ENCODE measurements at places on chromosomes 7 and 10. TPM values are rescaled to one million over a fixed set of nuclear protein-coding genes. Genes with fewer than 3 reads are reported as not detected.

The ZNF727 gene
- total RNA-seq, result 0.05 TPM

The GDF10 gene
- under 0.01 TPM for total RNA-seq

The PNLIPRP1 gene
- not detected for total RNA-seq

The TEX36 gene
- total RNA-seq, result not detected

The FBXO24 gene
- total RNA-seq, result 0.67 TPM

The SH2D4B gene
- total RNA-seq, result not detected

The HIP1 gene
- total RNA-seq, result 13.6 TPM

The KIF5B gene
- total RNA-seq, result 27.6 TPM

GRCh38 chr7:21603972-21604749, 61.3 kb downstream of the DNAH11 start:
- H3K4me1 ChIP-seq, result no peaks in the 10 kb centered on the region
- DNase-seq, result no peak
- H3K36me3 ChIP-seq, result no peaks in the 10 kb centered on the region
- no peak overlapping the region for H3K4me3 ChIP-seq
- no peaks in the 10 kb centered on the region for H3K27me3 ChIP-seq

DNA sequence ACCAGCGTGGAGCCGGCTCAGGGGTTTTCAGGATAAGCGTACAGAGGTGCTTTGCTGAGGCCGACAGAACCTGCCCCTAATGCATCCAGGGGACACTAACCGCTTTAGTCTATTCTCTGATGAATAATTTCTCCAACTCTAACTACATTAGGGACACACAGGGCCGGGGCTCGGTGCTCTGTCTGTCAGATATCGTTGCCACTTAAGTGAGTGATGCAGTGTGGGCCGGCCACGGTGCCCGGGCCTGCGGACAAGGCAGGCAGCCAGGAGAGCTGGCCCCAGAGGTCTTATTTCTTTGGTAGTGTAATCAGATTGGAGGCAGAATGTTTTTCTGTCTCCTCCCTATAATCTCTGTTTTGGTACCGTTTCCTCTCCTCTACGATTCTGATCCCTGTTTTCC, 62.7 kb downstream of the ADRA2A start:
- no peaks in the 10 kb centered on the region for H3K36me3 ChIP-seq
- H3K27ac ChIP-seq, result no peak overlapping the region
- H3K4me3 ChIP-seq, result no peak overlapping the region

- peaks cover 5% of the 10 kb centered on the region for H3K4me1 ChIP-seq
- H3K4me3 ChIP-seq, result no peak overlapping the region
- H3K27me3 ChIP-seq, result peaks cover 10% of the 10 kb centered on the region
- no peaks in the 10 kb centered on the region for H3K36me3 ChIP-seq
- no peak for DNase-seq
- H3K27ac ChIP-seq, result no peak overlapping the region
Measured at GRCh38 chr10:69718951-69719350, 82.8 kb upstream of the COL13A1 start.

- no peak for DNase-seq
- no peaks in the 10 kb centered on the region for H3K4me1 ChIP-seq
- H3K27ac ChIP-seq, result no peak overlapping the region
- H3K36me3 ChIP-seq, result no peaks in the 10 kb centered on the region
Measured at GRCh38 chr10:103047381-103047780, 129.3 kb downstream of the CNNM2 start.

- H3K4me1 ChIP-seq, result no peaks in the 10 kb centered on the region
- H3K36me3 ChIP-seq, result no peaks in the 10 kb centered on the region
- H3K27me3 ChIP-seq, result no peaks in the 10 kb centered on the region
- DNase-seq, result no peak
Measured at GRCh38 chr7:82266081-82266480, 177.5 kb downstream of the CACNA2D1 start.

GRCh38 chr10:17912754-17913153, 39.0 kb upstream of the SLC39A12 start:
- H3K27ac ChIP-seq, result no peak overlapping the region
- no peaks in the 10 kb centered on the region for H3K36me3 ChIP-seq
- no peak overlapping the region for H3K4me3 ChIP-seq
- DNase-seq, result no peak
- no peaks in the 10 kb centered on the region for H3K4me1 ChIP-seq

DNA sequence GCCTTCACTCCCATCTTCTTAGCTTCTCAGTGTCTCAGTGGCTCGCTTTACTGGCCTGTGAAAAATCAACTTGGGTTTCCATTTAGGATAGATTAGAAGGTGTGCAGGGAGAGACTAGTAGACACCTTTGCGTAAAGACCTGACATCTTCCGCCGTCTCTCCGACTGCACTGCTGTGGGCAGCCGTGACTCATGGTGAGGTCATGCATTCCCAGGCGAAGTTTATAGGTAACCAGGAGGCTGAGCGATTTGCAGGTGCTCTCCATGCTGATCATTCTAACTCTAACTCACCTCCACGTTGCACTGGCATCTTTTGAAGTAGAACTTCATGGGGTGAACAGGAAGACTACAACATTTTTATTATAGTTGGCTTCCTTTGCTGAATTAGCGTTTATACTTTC, 68.0 kb upstream of the ZNF438 start:
- H3K27me3 ChIP-seq, result peaks cover 3% of the 10 kb centered on the region
- no peak overlapping the region for H3K27ac ChIP-seq
- no peak for DNase-seq
- H3K4me1 ChIP-seq, result no peaks in the 10 kb centered on the region

DNA sequence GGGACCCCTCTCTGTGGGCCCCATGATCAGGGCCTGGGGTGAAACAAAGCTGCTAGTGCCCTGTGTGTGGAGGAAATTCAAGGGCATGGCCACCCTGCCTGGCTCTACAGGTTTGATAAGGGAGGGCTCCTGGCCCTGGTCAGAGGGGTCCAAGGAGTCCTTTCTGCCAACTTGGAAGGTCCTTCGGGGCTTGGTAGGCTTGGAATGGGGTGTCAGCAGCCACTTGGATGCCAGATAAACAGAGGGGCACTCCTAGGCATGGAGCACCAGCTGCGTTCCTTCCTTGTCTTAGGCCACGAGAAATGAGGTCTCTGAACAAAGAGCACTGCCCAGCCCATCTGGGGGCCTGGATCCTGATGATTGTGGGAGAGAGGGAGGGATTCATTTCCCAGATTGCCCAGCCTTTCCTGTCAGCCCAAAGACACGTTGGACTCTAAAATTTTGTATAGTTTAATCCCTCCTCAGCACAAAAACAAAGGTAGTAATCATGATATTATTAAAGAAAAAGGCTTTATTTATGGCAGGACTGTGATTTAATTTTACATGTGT, 5.1 kb downstream of the MTURN start:
- H3K27ac ChIP-seq, result no peak overlapping the region
- H3K27me3 ChIP-seq, result no peaks in the 10 kb centered on the region
- no peak overlapping the region for H3K4me3 ChIP-seq
- H3K4me1 ChIP-seq, result peaks cover 11% of the 10 kb centered on the region
- DNase-seq, result no peak

- no peak overlapping the region for H3K27ac ChIP-seq
- no peaks in the 10 kb centered on the region for H3K36me3 ChIP-seq
- DNase-seq, result no peak
Measured at GRCh38 chr7:13159467-13160184, 472.2 kb downstream of the ARL4A start.

DNA sequence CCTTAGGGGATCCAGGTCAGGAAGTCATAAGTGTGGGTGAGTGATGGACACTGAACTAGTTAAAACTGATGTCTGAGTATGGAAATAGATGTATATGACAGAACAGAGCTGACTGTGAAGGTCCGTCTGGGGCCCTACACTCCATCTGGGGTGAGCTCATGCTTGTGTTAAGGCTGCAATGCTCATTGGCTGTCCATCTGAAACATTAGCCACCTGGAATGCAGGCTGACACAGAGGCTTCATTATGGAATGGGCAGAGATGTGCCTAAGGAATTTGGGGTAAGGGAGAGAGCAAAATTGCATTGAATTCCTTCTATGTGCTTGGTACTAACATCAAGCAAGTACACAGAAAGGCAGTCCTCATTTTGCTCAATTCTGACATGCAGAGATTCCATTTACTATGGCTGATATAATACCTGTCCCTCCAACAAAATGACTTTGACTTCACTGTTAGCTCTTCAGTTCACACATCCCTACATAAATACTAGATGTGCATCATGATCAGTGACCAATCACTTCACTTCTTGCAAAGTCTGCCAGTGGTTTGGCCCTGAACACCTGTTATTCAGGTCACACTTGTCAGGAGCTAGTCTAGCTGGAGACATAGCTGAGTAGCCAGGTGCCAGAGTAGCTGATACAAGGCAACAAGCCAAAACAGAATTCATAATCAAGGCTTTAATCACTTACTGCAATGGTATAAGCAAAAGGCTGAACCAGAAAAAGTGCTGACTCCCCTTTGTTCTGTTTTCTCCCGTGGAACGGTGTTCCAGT, 128.9 kb upstream of the VWC2 start:
- no peaks in the 10 kb centered on the region for H3K27me3 ChIP-seq
- no peaks in the 10 kb centered on the region for H3K4me1 ChIP-seq
- no peak for DNase-seq
- H3K4me3 ChIP-seq, result no peak overlapping the region
- H3K27ac ChIP-seq, result no peak overlapping the region

DNA sequence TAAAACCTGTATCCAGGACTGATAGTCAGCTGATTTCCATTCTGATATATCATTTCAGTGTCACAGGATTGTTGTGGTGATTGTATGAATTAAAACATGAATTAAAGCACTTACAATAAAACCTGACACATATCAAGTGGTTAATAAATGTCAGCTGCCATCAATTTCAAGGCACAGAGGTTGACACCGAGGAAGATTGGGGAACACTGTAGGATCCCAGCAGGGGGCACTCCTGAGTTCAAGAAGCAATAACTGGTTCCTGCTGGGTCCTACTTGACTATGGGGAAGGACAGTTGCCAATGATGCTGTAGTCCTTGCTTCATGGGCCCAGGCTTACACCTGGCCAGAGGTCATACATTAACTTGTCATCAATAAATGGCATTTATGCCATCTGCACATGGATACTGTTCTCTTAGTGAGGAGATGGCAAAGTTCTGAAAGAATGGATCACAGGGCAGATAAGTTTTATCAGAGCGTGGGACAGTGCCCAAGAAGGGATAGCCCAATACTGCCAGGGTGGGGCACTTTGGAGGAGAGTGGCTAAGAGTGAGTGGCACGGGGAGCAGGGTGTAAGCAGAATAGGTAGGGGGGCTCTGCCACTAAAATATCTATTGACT, 24.1 kb downstream of the FZD1 start:
- H3K36me3 ChIP-seq, result no peaks in the 10 kb centered on the region
- no peaks in the 10 kb centered on the region for H3K4me1 ChIP-seq
- H3K4me3 ChIP-seq, result no peak overlapping the region
- no peak overlapping the region for H3K27ac ChIP-seq
- peaks cover 2% of the 10 kb centered on the region for H3K27me3 ChIP-seq

DNA sequence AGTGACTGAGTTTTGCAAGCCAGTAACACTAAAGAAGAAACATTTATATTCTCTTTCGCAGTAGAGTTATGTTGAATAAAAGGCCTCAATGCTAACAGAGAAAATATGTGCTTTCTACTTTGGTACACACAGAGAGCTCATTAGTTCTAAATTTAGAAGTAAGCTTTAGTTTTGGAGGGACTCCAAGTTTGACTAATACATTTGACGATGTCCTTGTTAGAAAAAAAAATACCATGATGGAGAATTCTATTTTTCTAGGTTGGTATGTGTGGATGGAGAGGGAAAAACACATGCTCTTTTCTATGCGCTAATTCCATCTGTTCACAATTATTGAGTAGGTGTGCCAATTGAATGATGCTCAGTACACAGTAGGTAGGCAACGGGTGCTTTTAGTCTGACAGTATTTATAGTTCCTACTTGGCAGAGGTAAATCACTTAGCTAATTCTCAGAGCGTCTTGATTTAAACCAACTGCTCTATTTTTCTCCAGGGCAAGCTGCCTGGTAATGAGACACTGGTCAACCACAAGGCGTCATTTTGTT, 327.2 kb upstream of the AKR1E2 start:
- no peaks in the 10 kb centered on the region for H3K4me1 ChIP-seq
- H3K36me3 ChIP-seq, result no peaks in the 10 kb centered on the region
- H3K27me3 ChIP-seq, result no peaks in the 10 kb centered on the region

DNA sequence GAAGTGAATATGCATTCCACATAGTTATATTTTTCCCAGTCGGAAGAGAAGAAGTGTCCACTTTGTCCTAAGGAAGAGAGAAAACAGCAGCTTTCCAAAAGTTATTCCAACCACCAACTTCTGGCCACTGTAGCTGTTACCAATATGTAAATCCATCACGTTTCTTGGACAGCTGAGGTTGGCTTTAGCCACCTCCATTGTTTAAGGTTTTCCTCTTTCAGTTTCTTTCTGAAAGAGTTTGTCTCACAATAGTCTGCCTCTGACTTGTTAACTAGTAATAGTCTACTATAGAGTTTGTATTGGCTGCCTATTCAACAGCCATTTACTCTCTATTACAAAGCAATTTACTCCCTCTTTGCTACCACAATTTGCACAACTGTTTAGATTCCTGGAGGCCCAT, 457.6 kb upstream of the LRRN3 start:
- H3K27me3 ChIP-seq, result no peaks in the 10 kb centered on the region
- H3K4me1 ChIP-seq, result no peaks in the 10 kb centered on the region
- H3K27ac ChIP-seq, result no peak overlapping the region
- DNase-seq, result no peak

GRCh38 chr10:118241229-118242137, 100.6 kb downstream of the FAM204A start:
- DNase-seq, result peak; percentile 73
- no peak overlapping the region for H3K4me3 ChIP-seq
- H3K4me1 ChIP-seq, result no peaks in the 10 kb centered on the region
- no peaks in the 10 kb centered on the region for H3K36me3 ChIP-seq

GRCh38 chr7:85068799-85069198, 118.1 kb downstream of the SEMA3D start:
- no peaks in the 10 kb centered on the region for H3K27me3 ChIP-seq
- no peaks in the 10 kb centered on the region for H3K36me3 ChIP-seq
- no peak overlapping the region for H3K27ac ChIP-seq
- no peak overlapping the region for H3K4me3 ChIP-seq
- DNase-seq, result no peak
- H3K4me1 ChIP-seq, result no peaks in the 10 kb centered on the region

DNA sequence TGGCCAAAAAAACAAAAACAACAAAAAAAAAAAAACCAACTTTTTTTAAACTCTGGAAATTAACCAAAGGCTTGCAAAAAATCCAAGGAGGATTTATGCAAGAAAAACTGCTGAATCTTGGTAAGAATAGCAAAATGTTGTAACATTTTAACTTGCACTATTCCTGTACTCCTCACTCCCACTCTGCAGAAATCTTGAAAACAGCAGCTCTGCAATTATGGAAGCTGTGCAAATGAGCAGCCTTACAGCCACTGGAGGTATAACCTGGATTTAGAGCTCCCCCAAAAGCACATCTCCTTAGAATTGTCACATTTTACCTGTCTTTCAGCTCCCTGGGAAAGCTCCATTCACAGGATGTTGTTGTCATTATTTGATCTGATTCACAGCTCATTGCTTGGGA, 41.8 kb upstream of the LRGUK start:
- no peaks in the 10 kb centered on the region for H3K36me3 ChIP-seq
- H3K4me1 ChIP-seq, result no peaks in the 10 kb centered on the region
- H3K27me3 ChIP-seq, result no peaks in the 10 kb centered on the region
- no peak for DNase-seq

GRCh38 chr10:103612462-103613365, 119.2 kb downstream of the NEURL1 start:
- DNase-seq, result no peak
- H3K27me3 ChIP-seq, result no peaks in the 10 kb centered on the region
- peaks cover 13% of the 10 kb centered on the region for H3K4me1 ChIP-seq
- no peak overlapping the region for H3K4me3 ChIP-seq
- peaks cover 39% of the 10 kb centered on the region for H3K36me3 ChIP-seq

GRCh38 chr10:95501203-95502094, 59.7 kb downstream of the SORBS1 start:
- H3K4me1 ChIP-seq, result peaks cover 54% of the 10 kb centered on the region
- no peak overlapping the region for H3K4me3 ChIP-seq
- no peaks in the 10 kb centered on the region for H3K27me3 ChIP-seq
- no peak for DNase-seq
- no peaks in the 10 kb centered on the region for H3K36me3 ChIP-seq
- H3K27ac ChIP-seq, result peak overlapping the region; percentile 89
